ENCODE measurements at places on chromosomes 3 and 15.

- DNase-seq: no peak
These were observed 11.2 kb downstream of the SOX2 start for GRCh38 chr3:181722766-181723425.

DNA sequence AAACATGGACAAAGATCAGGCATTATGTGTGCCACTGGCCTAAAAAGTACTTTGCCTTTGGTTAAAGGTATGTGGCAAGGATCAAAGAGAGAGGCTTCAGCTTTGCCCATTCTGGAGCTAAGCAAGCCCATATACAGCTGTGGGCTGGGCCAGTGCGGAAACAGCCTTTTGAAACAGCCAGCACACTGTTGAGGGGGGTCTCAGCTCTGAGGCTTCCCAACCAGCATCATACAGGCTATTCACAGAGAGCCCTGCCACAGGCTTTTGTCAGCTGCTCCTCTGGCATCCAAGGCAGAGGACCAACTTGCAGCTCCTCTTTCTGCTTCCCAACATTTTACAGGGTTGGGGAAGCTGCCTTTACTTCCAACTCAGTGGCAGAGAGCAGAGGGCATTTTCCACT is 63.2 kb upstream of the FOXB1 start:
- DNase-seq: no peak

- DNase-seq: no peak
These were observed 39.2 kb downstream of the CCK start for GRCh38 chr3:42226470-42227425.

GRCh38 chr3:179069762-179070390 is 1.7 kb downstream of the ZMAT3 start:
- no peak for DNase-seq

- no peak for DNase-seq
These were observed 55.5 kb downstream of the ST6GAL1 start for GRCh38 chr3:186985661-186986364.

GRCh38 chr3:72629191-72629631 is 219.0 kb downstream of the SHQ1 start:
- DNase-seq: no peak

- DNase-seq: no peak
These were observed 129.7 kb downstream of the WNT7A start for GRCh38 chr3:13750215-13750614.

- DNase-seq: peak; percentile 31
These were observed 4.5 kb upstream of the LCTL start for GRCh38 chr15:66570327-66570726.

DNA sequence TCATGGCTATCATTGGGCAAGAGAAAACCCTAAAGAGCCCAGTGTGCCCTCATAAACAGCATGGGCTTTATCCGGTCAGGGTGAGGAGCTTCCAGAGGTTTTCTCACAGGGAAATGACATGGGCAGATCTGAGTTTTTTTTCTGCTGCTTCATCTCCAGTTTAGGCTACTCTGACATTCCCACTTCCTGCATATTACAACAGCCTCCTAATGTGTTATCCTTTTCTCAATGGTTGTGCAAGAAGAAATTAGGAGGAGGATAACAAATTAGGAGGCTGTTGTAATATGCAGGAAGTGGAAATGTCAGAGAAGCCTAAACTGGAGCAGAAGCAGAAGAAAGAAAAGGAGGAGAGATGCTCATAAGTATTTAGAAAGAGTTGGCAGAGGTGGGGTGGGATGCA is 175.6 kb downstream of the MTHFS start:
- DNase-seq: no peak

DNA sequence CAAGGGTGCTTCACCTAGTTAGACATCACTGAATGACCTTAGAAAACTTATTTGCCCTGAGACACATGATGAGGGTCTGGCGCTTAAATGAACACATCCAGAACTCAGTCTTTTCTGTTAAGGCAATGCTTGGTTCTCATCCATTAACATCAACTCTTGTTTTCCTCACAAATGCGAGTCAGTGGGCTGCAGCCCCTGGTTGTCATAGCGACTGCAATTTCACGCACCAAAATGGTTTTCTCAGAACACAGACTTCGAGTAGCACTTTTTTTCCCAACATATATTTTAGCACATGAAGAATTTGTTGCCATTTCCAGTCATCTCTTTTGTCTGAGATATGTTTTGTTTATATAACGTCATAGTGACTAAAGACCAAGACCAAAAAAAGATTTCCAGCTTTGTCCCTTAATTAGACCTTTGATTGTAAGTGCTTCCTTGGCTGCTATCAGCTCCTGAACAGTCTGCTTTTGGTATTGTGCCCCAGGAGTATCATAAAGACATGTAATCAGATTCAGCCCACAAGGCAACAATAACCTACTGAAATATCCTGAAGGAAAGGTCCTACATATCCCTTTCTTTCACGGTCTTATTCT is 68.5 kb downstream of the GPR176 start:
- no peak for DNase-seq

DNA sequence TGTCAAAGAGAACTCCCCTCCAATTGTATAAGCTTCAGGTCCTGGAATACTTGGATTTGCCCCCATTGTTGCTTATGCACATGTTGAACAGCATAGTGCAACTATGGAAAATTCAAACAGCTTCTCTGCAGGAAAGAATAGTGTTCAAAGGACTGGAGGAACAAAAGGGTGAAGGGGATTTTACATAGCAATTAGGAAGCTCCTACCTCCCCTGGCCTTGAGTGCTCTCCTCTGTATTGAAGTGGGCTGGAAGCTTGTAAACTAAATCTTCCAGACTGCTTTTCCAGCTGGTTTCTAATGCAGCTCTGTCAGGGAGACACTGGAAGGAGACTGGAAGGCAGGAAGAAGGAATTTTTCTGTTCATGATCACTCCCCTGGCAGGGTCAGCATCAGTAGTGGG is 7.2 kb upstream of the ELP6 start:
- no peak for DNase-seq

DNA sequence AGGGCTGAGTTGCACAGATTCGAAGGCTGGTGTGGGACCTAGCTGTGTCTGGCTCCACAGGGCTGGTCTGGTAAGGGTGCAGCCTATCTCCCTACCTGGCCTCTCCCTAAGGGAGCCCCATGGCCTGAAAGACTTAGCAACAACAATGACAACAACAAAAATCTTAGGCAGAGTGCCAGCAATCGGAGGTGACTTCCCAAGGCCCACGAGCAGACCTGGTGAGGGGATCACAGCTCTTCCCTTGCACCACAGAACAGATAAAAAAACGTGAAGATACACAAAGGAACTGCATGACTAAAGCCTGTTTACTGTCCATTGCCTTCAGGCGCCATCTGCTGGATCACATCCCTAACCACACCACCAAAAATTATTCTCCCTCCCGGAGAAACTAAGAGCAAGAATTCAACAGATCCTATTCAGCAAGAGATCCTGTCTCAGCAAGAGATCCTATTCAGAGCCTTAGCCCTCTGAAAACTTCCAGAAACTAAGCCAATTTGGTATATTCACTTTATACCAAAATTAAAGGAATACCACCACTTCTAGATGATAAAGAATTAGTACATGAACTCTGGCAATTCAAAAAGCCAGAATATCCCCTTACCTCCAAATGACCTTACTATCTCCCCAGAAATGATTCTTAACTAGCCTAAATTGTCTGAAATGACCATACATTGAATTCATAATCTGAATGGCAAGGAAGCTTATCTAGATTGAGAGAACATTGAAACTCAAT is 24.1 kb upstream of the OR5K4 start:
- no peak for DNase-seq

DNA sequence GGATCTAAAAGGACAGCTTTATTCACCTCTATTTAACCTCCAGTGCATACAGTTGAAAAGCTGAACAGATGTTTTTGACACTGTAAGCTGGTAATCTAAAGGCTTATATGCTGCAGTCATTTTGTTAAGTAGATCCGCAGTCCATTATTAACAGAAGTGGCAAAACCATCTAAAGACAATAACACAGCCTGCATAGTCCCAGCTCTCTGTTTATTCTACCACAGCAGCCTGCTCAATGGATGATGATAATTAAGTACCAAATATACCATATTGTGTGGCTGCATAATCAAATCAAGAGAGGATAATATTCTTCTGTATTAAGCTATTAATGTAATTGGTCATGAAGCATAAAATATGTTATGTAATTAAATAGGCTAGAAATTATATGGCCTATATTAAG is 207.1 kb downstream of the MEIS2 start:
- no peak for DNase-seq

DNA sequence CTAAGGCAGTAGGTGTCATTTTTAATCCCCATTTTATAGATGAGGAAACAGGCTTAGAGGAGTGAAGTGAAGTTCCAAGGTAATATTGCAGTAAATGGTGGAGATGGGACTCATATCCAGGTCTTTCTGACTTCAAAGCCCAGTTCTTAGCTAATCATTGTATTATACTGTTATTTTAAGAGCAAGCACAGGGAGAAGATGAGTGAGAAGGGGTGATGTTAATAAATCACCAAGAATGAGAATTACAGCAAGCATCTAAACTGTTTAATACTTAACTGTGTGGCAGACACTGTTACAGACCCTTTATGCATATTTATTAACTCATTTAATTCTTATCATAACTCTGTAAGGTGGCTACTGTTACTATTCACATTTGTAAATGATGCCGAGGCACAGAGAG is 61.2 kb downstream of the VPS8 start:
- DNase-seq: no peak

GRCh38 chr3:178169421-178169820 is 366.8 kb upstream of the KCNMB2 start:
- no peak for DNase-seq
